ENCODE measurements at places on chromosomes 1 and 21.

- H3K4me1 ChIP-seq, result peaks cover 3% of the 10 kb centered on the region
- H3K27ac ChIP-seq, result no peak overlapping the region
- H3K4me3 ChIP-seq, result no peak overlapping the region
- no peaks in the 10 kb centered on the region for H3K36me3 ChIP-seq
Measured at GRCh38 chr1:230163205-230163604, 96.2 kb downstream of the GALNT2 start.

GRCh38 chr1:48920851-48921250, 144.2 kb upstream of the BEND5 start:
- no peak overlapping the region for H3K4me3 ChIP-seq
- no peaks in the 10 kb centered on the region for H3K27me3 ChIP-seq
- no peaks in the 10 kb centered on the region for H3K4me1 ChIP-seq
- H3K36me3 ChIP-seq, result no peaks in the 10 kb centered on the region
- H3K27ac ChIP-seq, result no peak overlapping the region
- no peak for DNase-seq

DNA sequence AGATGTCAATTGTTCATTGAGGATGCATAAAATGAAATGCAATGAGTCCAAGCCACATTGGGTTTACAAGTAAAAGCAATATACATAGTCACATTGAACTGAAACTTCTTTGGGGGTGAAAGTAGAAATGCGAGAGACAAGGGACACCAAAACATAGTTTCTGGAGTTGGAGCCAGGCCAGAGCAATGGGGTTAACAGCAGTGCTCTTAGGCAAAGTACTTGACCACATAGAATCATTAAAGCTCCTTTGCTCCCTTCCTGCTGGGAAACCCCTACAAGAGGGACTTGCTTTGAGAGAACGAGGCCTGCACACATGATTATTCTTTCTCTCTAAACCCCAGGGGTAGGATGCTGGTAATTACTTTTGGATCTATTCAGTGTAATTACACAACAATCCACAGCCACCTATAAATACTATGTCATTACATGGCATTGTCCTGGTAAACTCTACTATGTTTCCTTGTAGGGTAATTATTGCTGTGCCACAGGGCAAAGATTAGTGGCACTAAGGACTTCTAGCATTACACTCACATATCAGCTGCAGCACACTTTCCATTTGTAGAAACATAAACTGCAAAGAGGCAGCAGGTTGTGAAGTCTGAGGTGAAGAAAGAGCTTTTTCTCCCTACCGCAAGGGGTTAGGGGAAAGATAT, 421.6 kb upstream of the PBX1 start:
- H3K27ac ChIP-seq, result no peak overlapping the region
- no peak overlapping the region for H3K4me3 ChIP-seq
- H3K36me3 ChIP-seq, result no peaks in the 10 kb centered on the region
- no peaks in the 10 kb centered on the region for H3K27me3 ChIP-seq
- no peak for DNase-seq
- no peaks in the 10 kb centered on the region for H3K4me1 ChIP-seq

DNA sequence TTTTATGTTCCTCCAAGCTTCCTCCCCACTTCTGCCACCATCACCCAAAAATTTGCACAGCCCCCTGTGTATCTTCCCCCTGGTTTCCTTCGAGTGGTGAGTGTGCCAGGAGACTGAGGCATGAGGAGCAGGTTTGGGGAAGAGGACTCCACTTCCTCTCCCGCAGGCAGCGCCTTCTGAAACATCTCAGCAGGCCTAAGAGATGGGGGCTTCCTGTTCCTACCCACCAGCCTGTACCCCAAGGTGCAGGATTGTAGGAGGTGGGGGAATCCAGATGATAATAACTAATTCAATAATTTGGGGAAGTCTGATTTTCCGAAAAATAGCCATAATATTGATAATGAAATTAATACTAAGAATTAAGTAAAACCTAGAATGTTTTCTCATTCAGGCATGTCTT, 62.4 kb downstream of the RHBG start:
- DNase-seq, result no peak
- no peak overlapping the region for H3K27ac ChIP-seq
- H3K4me3 ChIP-seq, result no peak overlapping the region
- H3K36me3 ChIP-seq, result no peaks in the 10 kb centered on the region

DNA sequence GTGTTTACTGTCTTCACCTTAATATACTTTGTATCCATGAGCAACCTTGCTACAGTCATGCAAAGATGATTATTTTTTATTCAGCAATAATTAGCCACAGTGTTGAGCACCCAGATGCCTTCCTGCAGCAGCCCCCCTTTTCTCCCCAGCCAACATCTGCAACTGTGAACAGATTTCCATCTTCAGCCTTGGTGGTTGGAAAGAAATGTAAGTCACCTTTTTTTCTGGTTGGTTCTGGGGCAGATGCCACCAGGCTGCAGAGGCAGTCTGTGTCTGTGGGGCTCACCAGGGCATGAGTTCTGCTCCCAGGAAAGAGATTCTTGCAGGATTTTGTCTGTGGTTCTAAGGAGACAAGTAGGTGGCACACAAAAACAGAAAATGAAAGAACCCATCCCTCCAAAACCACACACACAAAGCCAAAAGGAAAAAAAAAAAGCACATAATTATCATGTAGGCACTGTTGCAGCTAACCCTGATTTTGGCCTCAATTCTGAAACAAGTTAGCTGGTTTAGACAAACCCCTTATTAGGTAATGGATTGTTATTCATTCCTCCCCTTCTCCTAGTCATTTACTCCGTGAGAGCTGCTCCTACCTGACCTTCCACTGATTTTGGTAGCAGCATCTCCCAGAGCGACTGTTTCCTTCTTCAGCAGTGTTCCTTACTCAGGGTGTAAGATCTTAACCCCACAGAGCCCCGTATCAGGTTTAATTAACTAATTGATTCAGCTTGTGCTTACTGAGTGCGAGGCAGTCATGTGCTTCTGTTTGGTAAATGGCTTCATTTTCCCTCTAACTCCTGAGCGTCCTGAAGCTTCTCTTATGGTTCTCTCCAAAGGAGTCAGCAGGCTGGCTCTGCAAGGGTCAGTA, 36.5 kb downstream of the GALNT2 start:
- DNase-seq, result no peak
- H3K27ac ChIP-seq, result no peak overlapping the region
- no peaks in the 10 kb centered on the region for H3K27me3 ChIP-seq
- H3K36me3 ChIP-seq, result no peaks in the 10 kb centered on the region
- peaks cover 25% of the 10 kb centered on the region for H3K4me1 ChIP-seq

DNA sequence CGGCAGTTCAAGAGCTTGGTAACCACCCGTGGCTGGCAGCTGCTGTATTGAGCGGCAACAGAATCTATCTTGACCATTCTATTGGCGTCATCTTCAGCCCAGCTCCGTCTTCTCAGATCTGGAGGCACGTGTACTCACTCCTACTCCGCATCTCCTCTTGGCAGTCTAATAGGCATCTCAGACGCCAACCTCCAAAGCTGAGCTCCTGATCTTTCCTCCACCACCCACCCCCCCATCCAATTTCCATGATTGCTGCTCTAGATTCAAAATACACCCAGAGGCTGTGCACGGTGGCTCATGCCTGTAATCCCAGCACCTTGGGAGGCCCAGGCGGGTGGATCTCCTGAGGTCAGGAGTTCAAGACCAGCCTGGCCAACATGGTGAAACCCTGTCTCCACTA, 84.6 kb upstream of the CASZ1 start:
- no peaks in the 10 kb centered on the region for H3K36me3 ChIP-seq
- no peak overlapping the region for H3K27ac ChIP-seq

- peaks cover 4% of the 10 kb centered on the region for H3K36me3 ChIP-seq
- H3K4me1 ChIP-seq, result no peaks in the 10 kb centered on the region
- H3K27me3 ChIP-seq, result no peaks in the 10 kb centered on the region
- H3K4me3 ChIP-seq, result no peak overlapping the region
- DNase-seq, result no peak
Measured at GRCh38 chr21:34148419-34148804, 75.0 kb downstream of the MRPS6 start.
